ENCODE measurements at places on chromosomes 3 and 15. TPM values are rescaled to one million over a fixed set of nuclear protein-coding genes. Genes with fewer than 3 reads are reported as not detected.

Gene LRRK1
- 3.4 TPM for total RNA-seq

Gene NR1I2
- total RNA-seq: 0.28 TPM

Gene LIPC
- not detected for total RNA-seq

Gene KCNAB1
- total RNA-seq: 2.4 TPM

Gene TUBGCP5
- 12.5 TPM for total RNA-seq

Gene ARGFX
- total RNA-seq: not detected

Gene VIPR1
- total RNA-seq: 11.3 TPM

Gene NCEH1
- total RNA-seq: 6.4 TPM

Gene ESYT3
- total RNA-seq: 7.0 TPM

Gene OR5H14
- not detected for total RNA-seq

Gene PTX3
- total RNA-seq: 1.4 TPM

Gene GOLGA8K
- total RNA-seq: 0.48 TPM

Gene ATP13A4
- total RNA-seq: not detected

GRCh38 chr15:90407871-90408317 is 19.9 kb downstream of the IQGAP1 start:
- DNase-seq: no peak

DNA sequence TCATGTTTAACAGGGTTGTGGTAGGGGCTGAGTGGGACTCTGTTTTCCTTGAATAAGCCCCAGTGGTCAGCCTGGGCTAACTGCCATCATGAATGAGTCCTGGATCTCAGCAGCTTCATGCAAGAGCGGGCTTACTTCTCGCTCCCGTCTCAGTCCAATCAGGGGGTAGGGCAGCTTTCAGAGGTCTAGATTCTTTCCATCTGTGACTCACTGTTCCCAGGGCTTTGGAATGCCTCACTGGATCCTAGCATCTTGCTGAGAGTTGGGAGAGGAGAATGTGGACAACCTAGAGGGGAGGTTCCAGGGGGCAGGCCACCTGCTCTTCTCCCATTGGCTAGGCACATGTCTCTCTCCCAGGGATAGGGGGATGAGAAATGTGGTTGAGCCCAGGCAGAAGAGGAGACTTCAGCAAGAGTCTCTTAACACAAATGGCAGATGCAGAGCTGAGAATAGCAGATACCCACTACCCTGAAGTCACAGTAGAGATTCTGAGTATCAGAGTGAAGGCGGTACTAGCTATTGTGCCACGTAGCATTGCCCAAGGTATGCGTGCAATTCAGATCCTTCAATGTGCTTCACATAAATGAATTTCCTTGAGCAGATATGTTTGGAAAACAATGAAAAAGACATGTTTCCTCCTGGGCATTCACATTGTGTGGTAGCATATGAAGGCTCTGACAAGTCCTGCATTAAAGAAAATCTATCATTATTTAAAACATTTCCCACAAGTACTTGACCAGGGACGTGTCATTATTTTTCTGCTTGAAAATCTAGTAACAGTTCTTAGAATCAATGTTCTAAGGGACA is 257.7 kb upstream of the PROK2 start:
- DNase-seq: no peak

- DNase-seq: no peak
Measured at GRCh38 chr15:96412906-96413231, 82.4 kb downstream of the NR2F2 start.

GRCh38 chr3:185823078-185824044 is 1.5 kb downstream of the IGF2BP2 start:
- DNase-seq: no peak

DNA sequence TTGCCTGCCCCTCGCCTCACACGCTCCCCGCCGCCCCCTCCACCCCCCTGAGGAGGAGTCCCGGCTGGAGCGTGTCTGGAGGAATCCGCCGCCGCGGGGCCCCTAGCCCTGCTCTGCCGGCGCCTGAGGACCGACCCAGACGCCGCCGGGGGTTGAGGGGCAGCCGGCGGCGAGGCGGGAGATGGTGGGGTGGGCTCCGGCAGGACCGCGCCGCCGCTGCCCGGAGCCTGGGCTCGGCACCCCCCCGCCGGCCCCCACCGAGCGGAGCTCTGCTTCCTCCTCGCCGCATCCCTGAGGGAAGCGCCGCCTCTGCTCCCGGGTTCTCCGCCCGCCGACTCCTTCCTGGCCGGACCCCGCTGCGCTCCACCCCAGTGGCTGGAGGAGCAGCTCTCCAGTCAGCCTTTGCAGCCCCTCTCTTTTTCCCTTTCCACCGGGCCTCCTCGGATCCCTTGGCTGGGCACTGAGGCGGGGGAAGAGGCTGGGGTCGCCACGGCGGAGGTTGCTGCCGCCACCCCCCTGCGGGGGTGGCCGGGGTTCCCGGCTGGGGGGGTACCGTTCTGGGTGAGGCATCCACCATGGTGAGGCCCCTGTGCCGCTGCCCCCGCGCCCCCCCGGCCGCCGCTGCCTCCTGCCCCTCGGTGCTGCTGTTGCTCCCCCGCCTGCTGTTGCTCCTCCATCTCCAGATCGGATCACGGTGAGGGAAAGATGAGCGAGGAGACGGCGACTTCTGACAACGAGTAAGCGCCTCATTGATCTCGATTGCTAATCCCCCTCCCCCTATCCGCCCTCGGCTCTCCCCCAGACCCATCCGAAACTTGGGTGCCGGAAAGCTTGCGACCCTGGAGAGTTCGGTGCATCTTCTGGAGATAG is at the start of gene SPRED1:
Gene SPRED1 (plus strand): TSS at position 356 of the 870 bp plus-strand sequence. CDS start 350 bp downstream, at position 706.
- DNase-seq: no peak

DNA sequence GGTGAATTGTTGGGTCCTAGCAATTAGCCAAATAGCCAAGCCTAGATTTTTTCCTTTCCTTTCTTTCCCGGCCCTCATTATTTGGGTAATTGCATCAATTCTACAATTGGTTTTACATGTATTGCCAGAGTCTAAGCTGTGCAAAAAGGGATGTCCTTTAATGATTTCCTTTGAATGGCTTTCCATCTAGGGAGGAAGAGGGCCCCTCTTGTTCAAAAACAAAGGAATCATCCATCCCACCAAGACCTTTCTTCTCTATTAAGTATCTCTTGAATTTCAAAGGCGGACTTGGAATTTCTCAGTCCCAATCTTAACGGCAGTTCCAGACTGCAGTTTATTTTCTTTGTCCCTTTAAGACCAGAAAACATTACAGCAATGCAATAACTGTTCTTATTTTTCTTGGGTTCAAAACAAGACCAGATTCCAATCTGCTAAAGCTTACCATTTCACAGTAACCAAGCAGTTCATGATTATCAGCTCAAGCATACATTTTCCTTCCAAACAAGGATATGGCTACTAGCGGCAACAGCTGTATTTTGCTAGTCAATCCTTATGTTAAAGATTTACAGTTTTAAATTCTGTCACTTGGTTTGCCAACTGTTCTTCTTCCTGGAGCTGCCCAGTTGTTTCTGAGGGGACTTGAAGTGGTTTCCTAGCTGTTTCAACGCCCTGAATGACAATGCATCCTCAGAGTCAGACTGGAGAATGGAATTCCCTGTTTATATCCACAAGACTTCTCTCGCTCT is 91.4 kb upstream of the LRIG1 start:
- no peak for DNase-seq

- no peak for DNase-seq
Measured at GRCh38 chr3:142886940-142887339, 1.9 kb downstream of the PCOLCE2 start.

GRCh38 chr15:47443839-47444238 is 273.5 kb upstream of the SEMA6D start:
- no peak for DNase-seq

DNA sequence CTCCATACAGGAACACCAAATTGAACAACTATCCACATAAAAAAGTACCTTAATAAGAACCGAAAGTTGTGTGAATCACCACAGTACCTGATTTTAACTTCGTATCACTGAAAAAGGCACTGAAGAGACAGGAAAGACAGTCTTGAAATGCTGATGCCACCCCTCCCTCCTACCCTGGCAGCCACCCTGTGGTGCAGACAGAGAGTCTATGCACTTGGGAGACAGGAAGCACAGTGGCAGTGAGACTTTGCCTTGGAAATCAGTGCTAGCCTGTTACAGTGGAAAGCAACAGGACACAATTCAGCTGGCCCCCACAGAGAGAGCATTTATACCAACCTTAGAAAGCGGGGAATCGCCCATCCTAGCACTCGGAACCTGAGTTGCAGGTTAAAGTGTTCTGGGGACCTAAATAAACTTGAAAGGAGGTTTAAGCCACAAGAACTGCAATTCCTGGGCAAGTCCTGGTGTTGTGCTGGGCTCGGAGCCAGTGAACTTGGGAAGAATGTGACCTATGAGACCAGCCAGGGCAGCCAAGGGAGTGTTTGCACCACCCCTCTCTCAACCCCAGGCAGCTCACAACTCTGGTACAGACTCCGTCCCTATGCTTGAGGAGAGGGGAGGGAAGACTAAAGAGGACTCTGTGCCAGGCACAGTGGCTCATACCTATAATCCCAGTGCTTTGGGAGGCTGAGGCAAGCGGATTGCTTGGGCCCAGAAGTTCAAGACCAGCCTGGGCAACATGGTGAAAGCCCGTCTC is 240.1 kb downstream of the ISL2 start:
- DNase-seq: no peak

GRCh38 chr3:108407886-108408285 is 102.5 kb downstream of the MYH15 start:
- DNase-seq: no peak

DNA sequence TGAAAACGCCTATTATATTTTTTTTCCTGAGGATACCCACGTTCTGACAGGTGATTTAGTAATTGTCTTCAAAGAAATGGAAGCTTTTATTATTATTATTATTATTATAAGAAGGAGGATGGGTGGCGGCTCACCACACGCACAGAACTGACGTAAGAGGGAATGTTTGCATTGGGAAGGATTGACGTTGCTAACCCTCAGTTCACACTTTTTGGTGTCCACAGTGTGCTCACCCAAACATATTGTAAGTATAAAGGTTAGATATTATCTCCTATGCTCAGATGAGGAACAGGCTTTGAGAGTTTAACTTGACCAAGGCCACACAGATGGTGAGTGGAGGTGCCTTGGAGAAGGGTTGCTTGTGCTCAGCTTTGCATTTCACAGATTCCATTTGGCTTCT is 533.5 kb upstream of the TBL1XR1 start:
- no peak for DNase-seq

- peak; percentile 53 for DNase-seq
Measured at GRCh38 chr3:141845407-141846049, 30.9 kb upstream of the ATP1B3 start.

DNA sequence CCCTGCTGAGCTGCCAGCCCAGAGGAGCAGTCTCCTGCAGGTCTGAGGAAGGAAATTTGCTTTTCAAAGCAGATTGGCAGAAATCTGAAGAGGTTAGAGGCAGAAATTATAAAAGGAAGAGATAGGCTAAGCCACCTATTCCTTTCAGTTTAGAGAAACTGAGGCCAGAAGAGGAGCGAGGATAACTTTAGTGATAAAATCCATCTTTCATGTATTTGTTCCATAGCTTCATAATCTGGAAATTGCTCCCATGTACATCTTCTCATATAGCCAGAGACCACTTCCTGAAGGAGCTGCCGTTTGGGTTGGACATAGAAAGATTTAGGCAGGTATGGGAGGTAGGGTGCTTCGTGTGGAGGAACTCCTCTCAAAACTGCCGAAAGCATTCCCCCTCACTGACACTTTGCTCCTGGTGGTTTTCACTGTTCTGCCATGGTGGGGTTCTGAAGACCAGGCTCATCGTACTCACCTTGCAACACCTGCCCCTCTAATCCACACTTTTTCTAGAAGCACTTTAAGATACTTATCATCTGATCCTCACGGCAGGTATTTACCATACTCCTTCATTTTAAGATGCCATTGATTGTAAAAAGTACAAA is 670 bp upstream of the ACAP2 start:
- no peak for DNase-seq

GRCh38 chr15:64438653-64439447 is 21.5 kb upstream of the ZNF609 start:
- DNase-seq: no peak

- peak; percentile 99 for DNase-seq
Measured at GRCh38 chr3:52278510-52279069, at the start of gene WDR82. TSS of gene WDR82 (minus strand) at chr3:52278649. CDS start at chr3:52278361, 288 bp downstream.

GRCh38 chr15:100537331-100537730 is 8.6 kb upstream of the CERS3 start:
- no peak for DNase-seq

DNA sequence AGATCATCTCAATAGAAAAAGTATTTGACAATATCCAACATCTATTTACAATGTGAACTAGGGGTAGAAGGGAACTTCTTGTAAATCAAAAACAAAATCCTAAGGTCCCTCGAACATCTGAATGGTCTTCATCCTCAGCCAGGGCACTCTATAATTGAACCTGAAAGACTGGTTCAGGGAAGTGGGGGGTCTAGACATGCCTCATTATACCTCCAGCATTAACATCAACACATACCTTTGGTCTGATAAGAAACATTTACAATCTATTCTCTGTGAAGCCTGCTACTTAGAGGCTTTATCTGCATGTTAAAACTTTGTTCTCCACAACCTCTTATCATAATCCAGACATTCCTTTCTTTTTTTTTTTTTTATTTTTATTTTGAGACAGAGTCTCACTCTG is 211.8 kb downstream of the CTNNB1 start:
- no peak for DNase-seq

DNA sequence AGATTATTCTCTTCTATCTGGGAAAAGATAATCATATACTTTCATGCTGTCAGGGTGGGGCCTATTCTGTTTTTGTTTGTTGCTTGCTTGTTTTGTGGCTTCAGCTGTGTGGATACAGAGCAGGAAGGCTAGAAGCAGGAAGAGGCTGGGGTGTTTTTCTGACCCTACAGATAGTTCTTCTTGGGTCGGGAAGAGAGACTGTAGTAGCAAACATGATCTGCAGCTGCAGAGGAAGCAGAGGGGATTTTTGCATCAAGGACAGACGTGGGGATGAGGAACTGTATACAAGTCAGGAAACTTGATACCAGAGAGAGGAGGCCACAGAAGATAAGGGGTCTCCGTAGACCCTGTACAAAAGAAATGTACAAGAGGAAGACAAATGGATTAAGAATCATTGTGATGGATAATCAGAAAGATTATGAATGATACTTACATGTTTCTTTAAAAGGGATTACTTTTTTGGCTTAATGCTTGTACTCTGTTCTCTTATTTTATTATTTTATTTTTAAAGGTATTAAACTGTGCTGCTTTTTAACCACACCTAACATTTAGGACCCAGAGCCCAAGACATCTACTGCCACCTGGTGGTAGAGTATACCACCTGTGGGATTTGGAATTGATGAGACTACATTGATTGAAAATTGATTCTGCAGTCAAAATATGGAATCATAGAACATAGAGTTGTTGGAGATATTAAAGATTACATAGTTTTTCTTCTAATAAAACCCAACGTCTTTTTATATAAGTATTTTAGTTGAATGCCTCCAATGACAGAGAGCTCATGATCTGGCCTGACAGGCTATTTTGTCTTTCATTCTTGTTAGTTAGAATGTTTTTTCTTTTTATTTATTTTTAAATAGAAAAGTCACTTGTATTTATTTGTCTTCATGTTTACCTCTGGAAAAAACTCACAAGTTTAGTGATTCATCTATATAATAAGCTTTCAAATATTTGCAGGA is 87.3 kb upstream of the ROPN1 start:
- DNase-seq: no peak
